Smooth muscle cell of the pulmonary artery (primary cell): ENCODE measurements at places on chromosomes 1 and 21. TPM values are rescaled to one million over a fixed set of nuclear protein-coding genes. Genes with fewer than 3 reads are reported as not detected.

The GUCA2A gene
- total RNA-seq, result not detected in 2 replicates

The IRF6 gene
- total RNA-seq, result 2.7 and 4.1 TPM in 2 replicates

The FAM43B gene
- 0.07 and 0.13 TPM in 2 replicates for total RNA-seq

The OR2G6 gene
- total RNA-seq, result not detected in 2 replicates

The FMOD gene
- total RNA-seq, result 11.8 and 32.6 TPM in 2 replicates
